AG04450 (cell line): ENCODE measurements at places on chromosomes 4 and X. TPM values are rescaled to one million over a fixed set of nuclear protein-coding genes. Genes with fewer than 3 reads are reported as not detected.

The CPZ gene
- polyA plus RNA-seq = 6.4 and 8.3 TPM in 2 replicates

The SPANXA2 gene
- not detected in 2 replicates for polyA plus RNA-seq

The SASH3 gene
- polyA plus RNA-seq = not detected in 2 replicates

The WAS gene
- polyA plus RNA-seq = 0.14 TPM in 1 of 2 replicates, not detected in the other

The TCEAL9 gene
- 141 and 234 TPM in 2 replicates for polyA plus RNA-seq

The ASB11 gene
- not detected in 2 replicates for polyA plus RNA-seq

DNA sequence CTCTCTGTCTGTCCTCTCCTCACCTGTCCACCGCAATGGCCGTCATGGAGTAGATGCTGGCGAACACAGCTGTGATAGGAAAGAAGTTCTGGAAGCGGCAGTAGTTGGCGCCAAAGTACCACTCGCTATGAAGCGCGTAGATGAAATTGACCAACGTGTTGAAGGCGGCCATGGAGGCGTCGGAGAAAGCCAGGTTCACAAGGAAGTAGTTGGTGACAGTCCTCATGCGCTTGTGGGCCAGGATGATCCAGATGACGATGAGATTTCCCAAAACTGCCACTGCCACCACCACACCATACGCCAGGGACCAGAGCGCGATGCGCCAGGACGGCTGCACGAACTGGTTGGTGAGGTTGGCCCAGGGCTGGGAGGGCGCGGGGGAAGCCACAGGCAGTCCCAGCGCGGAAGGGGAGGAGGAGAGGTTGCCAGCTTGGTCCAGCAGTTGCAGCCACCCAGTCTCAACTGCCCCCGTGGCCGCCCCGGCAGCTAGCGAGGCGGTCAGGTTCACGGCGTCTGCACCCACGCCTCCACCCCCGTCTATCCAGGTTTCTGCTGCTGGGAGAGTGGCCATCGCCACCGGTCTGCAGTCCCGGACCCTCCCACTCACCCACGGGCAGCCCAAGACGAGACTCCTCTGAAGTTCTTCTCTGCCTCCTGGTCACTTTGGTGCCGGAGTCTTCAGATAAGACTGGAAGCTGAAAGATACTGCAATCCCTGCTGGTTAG lies 518 bp downstream of the TACR3 start:
- DNase-seq = no peak

- DNase-seq = no peak
Measured at GRCh38 chr4:45030059-45030458, 303.7 kb upstream of the GNPDA2 start.

DNA sequence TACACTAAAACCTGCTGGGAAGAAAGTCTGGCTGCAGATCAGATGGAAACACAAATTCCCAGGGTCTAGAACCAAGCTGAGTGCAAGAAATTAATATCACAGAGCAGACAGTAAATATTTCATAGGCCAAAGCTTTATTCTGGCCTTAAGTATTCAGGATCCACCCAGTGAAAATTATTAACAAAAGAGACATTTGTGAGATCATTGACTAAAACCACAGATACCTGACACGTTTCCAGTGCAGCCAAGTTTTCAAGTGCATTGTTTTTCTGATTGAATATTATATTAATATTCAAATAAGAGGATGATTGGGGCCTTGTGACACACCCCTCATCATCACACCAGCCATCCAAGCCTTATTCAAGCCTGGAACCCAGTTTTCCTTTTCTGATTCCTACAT lies 10.3 kb downstream of the ELOVL6 start:
- DNase-seq = no peak

- no peak for DNase-seq
Measured at GRCh38 chr4:6076391-6076790, 58.2 kb upstream of the C4orf50 start.

- DNase-seq = no peak
Measured at GRCh38 chr4:8647626-8648025, 55.1 kb downstream of the CPZ start.

GRCh38 chr4:16082426-16083240 lies 1.2 kb downstream of the PROM1 start:
- no peak for DNase-seq

DNA sequence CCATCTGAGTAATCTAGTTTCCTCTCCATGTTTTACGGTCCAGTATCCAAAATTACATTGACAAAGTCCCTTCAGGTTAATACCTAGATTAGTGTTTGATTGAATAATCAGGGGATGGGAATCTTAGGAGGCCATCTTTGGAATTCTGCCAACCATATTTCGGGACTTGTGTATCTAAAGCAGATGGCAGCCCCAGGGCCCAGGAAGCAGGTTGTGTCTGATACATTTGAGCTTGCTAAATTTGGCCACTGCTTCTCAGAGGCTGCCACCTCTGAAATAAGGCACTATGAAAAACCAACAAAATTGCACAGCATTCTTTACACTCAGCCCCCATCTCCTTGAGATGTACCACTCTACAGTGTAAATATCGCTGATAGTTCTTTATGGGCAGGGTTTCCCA lies 102.1 kb downstream of the ASB9 start:
- DNase-seq = no peak

DNA sequence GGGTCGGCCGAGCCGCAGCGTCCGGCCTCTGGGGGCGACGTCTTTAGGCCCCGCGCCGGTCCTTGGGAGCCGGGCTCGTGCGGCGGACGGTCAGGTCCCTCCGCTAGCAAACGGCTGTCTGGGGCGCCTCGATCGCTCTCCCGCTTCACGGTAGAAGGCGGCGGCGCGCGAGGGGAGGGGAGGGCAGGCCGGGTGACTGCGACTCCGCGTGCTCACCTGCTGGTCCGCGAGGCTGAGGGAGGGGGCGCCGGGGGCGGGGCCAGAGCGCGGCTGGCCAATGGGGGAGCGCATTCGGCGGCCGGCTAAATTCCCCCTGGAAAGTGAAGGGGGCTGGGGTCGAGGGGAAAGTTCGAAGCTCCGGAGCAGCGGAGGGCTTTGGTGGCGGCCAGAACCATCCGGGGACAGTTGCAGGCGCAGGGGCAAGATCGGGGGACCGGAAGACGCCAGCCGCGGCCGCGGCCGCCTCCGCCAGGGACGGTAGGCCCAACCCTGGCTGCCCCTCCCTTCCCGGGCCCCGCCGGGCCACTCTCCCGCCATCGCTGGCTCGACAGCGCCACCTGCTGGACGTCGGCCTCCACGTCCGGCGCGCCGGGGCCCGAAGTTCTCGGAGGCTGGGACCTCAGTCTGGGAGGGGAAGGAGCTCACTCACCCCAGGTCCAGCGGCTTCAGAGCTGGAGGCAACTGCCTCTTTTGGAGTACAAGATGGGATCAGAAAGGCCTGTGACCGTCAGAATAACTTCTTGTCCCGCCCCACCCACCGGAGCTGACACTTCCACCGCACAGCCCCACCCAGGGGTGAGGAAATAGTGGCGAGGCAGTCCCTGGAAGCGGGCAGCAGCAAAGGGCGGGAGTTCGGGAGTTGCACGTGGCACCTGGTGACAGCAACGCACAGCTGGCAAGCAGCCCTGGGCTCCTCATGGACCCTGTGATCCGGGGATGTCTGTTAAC lies 49.9 kb downstream of the ELF4 start:
- no peak for DNase-seq

DNA sequence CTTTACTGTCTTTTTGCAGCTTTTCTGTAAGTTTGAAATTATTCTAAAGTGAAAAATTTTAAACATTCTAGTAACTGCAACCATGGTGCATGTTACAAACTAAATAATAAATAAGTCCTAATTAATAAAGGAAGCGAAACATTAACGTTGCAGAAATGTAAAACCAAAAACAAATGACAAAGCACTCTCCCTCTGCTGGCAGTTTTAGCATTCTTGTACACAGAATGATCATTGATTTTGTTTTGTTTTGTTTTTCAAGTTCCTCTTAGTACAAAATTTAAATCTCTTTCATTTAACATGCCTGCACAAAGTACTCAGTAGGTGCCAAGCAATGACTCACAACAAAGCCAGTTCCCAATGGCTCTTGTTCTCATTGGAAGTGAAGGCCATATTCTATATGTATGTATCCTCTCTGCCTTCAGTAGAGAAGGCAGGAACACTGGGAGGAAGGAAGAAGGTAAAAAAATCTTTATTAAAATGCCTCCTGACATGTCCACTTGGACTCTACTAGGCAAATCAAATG lies 13.7 kb upstream of the TMSB4X start:
- DNase-seq = no peak

DNA sequence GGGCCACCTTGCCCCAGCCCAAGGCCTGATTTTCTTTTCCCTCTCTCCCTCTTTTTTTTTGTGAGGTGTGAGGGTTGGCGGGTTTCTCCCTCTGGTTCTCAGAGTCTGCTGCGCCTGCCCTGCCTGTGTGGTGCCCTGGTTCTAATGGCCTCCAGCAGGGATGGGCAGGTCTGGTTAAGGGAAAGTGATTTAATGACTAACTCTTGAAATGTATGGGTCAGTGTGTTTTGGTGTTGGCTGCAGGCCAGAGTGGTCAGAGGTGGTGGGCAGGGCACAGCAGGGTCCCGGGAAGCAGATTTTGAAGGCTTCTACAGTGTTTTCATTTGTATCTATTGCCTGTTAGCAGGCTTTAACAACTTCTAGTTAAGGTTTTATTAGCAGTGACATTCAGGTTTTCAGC lies 39.0 kb downstream of the JADE1 start:
- DNase-seq = no peak

DNA sequence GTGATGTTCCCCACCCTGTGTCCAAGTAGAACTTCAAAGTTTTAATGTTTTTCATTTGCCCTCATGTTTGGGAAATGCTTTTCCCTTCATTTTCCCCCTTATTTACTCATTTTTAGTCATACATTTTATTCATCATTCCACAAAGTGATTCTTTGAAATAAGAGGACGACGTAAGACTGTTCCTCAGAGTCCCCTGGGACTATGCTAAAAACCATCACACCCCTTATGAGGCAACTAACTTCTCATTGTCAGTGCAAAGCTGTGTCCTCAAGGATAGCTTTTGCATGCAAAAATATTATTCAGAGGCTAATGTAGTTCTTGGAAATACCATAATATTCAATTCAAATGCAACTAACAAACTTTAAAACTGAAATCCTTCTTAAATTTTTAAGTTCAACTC lies 14.8 kb upstream of the ADGRG2 start:
- no peak for DNase-seq

GRCh38 chr4:43330288-43330687 lies 437.8 kb downstream of the GRXCR1 start:
- DNase-seq = no peak

DNA sequence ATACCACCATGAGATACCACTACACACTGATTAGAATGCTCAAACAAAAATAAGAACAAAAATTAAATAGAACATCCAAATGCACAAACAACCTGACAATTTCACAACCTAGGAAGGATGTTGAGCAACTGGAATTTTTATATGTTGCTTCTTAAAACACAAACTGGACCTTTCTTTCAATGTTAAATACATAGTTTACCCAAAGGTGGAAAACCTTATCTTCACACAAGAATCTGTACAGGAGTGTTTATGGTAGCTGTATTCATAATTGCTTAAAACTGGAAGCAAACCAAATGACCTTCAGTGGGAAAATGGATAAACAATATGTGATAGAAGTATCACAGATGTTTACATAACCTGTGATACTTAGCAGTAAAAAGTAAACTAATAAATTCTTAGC lies 573.8 kb downstream of the MAGEB5 start:
- DNase-seq = no peak

DNA sequence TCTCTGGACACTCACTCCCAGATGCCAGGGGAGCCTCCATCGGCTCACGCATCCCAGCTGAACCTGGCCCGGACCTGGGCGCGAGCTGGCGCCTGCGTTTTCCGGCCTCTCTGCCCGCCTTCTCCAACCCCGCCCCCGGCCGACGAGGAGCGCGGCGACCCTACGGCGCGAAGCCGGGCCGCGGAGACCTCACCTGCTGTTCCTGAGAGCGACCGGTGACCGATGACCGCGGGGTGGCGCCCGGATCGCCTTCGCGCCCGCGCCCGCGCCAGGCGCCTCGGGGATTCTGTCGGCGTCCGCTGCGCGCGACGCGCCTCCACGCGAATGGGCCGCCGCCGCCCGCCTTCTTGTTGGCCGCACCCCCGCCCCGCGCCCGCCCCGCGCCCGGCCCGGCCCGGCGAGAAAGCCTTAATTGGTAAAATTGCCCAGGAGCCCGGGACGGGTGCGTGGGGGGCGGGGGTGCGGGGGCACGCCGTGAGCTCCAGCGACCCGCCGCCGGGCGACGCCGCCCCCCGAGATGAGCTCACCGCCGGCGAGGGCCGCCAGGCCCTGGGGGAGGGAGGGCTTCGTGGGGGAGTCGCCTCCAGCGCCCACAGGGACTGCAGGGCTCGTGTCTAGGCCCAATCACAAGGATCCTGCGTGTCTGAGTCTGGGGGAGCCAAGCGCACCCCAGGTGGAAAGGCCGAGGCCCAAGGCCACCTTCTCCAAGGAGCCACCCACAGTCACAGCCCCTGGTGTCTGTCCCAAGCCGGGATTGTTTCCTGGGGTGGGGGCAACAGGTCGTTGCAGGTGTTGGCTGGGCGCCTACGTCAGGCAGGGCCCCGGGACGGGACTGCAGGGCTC lies at the start of gene FLNA:
TSS of gene FLNA (minus strand) at position 322 of the 843 bp plus-strand sequence. CDS start 3,389 bp downstream, outside the sequence.
- no peak for DNase-seq

GRCh38 chr4:107737450-107737849 lies 17.4 kb upstream of the PAPSS1 start:
- DNase-seq = no peak

DNA sequence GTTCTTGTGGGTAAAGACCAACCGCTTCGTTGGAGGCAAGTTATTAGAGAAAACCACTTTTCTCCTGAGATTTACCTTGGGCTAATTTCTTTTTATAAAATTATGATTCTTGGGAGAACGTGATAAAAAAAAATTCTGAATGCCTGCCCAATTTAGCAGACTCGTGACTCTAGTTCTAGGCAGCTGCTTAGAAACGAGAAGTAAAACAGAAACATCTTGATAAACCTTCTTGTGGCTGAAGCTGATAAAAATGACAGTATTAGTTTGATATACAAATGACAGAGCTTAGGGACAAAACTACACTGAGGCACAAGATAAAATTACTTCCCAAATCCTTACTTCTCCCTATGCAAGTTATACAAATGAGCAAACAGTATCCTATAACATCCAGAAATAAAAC lies 458.9 kb upstream of the TEX13C start:
- no peak for DNase-seq

DNA sequence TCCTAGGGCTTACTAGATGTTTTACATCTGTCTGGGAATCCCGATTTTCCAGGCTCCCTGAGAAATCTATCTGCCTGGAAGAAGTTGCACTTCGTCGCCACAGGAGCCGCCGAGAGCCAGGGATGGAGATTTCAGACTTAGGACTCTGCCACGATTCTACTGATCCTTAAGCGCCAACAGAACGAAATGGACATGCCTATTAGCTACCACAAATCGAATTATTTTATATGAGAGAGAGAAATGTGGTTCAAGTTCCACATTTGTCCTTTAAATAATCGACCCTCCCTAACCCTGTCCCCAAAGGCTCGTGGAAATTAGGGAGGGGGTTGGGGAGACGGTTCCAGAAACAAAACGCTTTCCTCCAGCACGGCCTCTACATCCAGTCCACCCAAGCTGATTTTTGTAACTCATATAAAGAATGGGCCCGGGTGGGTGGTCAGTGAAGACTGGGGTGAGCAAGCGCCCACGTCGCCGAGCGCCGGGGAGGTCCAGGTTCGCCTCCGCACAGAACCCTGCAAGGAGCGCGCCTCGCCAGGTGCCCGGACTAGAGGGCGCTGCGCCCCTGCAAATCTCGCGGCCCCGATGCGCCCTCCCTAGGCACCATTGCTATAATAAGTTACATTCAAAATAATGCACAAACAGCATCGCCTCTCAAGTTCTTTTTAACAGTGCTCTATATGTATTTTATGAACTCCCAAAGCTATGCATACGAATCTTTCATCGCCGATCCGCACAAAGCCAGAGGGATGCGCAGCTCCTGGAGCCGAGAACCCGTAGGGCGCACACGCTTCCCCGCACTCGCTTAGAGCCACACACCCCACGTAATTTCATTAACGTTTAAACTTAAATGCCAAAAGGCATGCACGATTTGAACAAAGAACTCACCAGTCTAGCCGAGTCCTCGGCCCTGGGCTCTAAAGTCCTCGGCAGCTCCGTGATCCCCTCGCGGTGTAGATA lies 2.1 kb upstream of the FAT1 start:
- DNase-seq = peak; percentile 70
